ENCODE measurements at places on chromosomes 12 and 14. TPM values are rescaled to one million over a fixed set of nuclear protein-coding genes. Genes with fewer than 3 reads are reported as not detected.

DNA sequence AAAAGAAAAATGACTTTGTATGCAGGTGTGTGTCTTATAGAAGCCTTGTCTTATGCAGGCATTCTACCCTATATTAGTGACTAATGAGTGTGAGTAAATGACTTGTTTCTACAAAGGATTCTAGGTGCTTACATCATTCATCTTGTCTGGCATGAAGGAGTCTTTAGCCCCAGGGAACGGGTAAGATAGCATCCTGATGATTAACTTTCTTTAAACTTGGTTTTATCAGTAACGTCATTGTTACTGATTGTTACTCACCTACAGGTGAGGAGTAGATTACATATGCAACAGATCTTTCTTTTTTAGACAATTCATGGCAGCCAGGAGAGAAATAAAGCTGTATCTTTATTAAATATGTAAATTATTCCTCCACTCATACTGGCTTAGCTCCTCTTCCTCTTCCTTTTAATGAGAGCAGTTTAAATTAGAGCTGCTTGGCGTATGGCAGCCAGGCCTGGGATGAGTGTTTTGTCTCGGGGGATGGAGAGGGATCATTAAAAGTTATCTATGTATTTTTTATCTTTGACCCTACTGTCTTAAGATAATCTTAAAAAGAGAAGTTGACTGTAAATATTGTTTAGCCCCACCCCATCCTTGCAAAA, 57.2 kb upstream of the ATP2A2 start:
- DNase-seq: no peak
- H3K4me3 ChIP-seq: no peak overlapping the region
- no peak overlapping the region for H3K27ac ChIP-seq
- H3K36me3 ChIP-seq: no peaks in the 10 kb centered on the region
- peaks cover 14% of the 10 kb centered on the region for H3K27me3 ChIP-seq

GRCh38 chr12:130764073-130764472, 48.0 kb upstream of the RIMBP2 start:
- H3K27me3 ChIP-seq: peaks cover 7% of the 10 kb centered on the region
- H3K4me3 ChIP-seq: no peak overlapping the region
- no peaks in the 10 kb centered on the region for H3K36me3 ChIP-seq
- H3K4me1 ChIP-seq: no peaks in the 10 kb centered on the region
- DNase-seq: peak; percentile 50

GRCh38 chr14:24042746-24043145, 9.1 kb upstream of the CARMIL3 start:
- no peak overlapping the region for H3K4me3 ChIP-seq
- DNase-seq: no peak

GRCh38 chr12:27208414-27208750, 35.7 kb upstream of the STK38L start:
- H3K36me3 ChIP-seq: no peaks in the 10 kb centered on the region
- DNase-seq: no peak

The SALL2 gene
- total RNA-seq: 2.0 TPM

The CLEC2A gene
- total RNA-seq: not detected

DNA sequence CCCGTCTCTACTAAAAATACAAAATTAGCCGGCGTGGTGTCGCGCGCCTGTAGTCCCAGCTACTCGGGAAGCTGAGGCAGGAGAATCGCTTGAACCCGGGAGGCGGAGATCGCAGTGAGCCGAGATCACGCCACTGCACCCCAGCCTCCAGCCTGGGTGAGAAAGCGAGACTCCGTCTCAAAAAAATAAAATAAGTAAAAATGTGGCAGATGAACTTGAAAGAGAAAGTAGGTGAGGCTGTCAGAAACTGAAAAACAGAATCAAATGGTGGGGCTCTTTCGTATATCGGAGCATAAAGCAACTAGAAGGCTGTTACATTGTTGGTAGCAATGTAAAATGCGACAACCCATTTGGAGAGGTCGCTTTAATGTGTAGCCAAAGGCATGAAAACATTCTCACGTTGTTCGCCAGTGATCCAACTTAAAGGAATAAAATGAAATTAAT, 767 bp upstream of the CCNT1 start:
- H3K27me3 ChIP-seq: no peaks in the 10 kb centered on the region
- DNase-seq: no peak
- H3K4me3 ChIP-seq: peak overlapping the region; percentile 91
- peak overlapping the region; percentile 96 for H3K27ac ChIP-seq
- H3K36me3 ChIP-seq: peaks cover 54% of the 10 kb centered on the region
- peaks cover 30% of the 10 kb centered on the region for H3K4me1 ChIP-seq

The ADGRD1 gene
- not detected for total RNA-seq

The KCNK10 gene
- total RNA-seq: not detected

DNA sequence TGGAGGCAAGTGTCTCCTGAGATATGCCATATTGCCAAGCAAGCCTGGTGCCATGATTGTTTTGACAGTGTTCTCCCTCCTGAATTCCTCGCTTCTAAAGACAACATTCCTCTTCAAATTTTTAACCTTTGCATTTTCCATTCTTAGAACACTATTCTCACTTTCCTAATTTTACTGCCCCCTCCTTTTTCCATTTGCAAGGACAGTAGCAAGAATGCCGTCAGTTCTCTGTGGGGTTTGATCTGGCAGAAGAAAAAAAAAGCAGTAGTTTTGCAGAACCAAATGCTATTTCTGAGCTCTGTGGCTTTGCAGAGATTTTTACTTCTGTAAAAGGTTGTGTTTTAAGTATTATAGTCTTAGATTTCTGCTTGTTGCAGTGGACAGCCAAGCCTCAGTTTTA, 295.2 kb downstream of the NUAK1 start:
- H3K36me3 ChIP-seq: no peaks in the 10 kb centered on the region
- no peak overlapping the region for H3K27ac ChIP-seq
- H3K4me3 ChIP-seq: no peak overlapping the region
- no peak for DNase-seq

The E2F7 gene
- 23.8 TPM for total RNA-seq

The TMEM117 gene
- 0.24 TPM for total RNA-seq

The BRF1 gene
- 42.1 TPM for total RNA-seq

The MMP17 gene
- total RNA-seq: not detected

DNA sequence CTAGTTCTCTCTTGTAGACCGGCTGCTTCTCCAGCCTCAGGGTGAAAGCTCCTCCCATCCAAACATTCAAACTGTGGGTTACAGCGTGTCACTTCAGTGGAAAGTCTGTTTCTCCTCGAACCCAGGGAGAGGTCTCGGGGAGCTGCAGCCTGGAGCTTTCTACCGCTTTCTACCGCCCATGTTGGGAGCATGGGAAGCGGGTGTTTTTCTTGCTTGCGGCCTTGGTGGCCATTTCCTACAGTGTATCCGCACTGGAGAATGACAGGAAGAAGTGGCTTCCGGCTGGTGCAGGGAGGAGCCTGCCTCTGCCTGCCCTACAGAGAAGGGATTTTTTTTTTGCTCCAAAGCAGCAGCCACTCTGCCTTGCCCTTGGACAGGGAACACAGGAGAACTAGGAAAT, 21.2 kb downstream of the ZFP36L1 start:
- peaks cover 57% of the 10 kb centered on the region for H3K4me1 ChIP-seq
- H3K27ac ChIP-seq: peak overlapping the region; percentile 68
- no peaks in the 10 kb centered on the region for H3K27me3 ChIP-seq
- H3K36me3 ChIP-seq: peaks cover 6% of the 10 kb centered on the region

The GYS2 gene
- total RNA-seq: not detected

GRCh38 chr14:61574514-61574807, 120.9 kb upstream of the HIF1A start:
- H3K27me3 ChIP-seq: peaks cover 2% of the 10 kb centered on the region
- H3K36me3 ChIP-seq: peaks cover 2% of the 10 kb centered on the region
- H3K27ac ChIP-seq: no peak overlapping the region
- no peak overlapping the region for H3K4me3 ChIP-seq
- DNase-seq: no peak
- H3K4me1 ChIP-seq: peaks cover 64% of the 10 kb centered on the region

DNA sequence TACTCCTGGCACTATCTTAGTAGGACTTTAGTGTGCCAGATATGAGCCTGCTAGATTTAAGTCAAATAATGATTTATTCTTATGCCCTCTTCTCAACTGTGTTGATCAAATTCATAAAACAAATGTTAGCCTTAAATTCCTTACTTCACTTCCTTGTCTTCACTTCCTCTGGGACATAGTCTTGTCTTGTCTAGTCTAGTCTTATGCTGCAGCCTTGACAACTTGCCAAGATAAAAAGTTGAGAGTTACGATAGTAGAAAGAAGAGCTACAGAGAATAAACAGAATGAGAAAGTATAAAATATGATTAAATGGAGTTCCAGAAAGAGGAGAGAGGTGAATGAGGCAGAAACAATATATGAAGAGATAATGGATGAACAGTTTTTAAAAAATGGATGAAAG, 378.1 kb downstream of the DAD1 start:
- H3K27me3 ChIP-seq: no peaks in the 10 kb centered on the region
- no peaks in the 10 kb centered on the region for H3K36me3 ChIP-seq
- H3K4me3 ChIP-seq: no peak overlapping the region
- H3K27ac ChIP-seq: no peak overlapping the region
- DNase-seq: no peak

The CMA1 gene
- total RNA-seq: 0.52 TPM

DNA sequence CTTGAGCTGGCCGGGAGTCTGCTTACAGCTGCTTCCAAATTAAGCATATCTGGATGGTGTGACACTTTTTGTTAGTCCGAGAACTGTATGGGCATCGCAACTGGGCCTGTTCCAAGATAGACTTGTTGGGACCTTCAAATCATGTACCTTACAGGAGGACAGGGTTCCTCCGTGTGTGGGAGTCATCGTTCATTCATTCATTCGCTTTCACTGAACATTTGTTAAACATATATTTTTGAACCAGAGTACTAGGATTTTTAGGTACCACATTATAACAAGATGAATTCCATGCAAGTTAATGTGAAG, 387 bp upstream of the IPO8 start:
- no peak for DNase-seq
- no peaks in the 10 kb centered on the region for H3K36me3 ChIP-seq
- H3K4me3 ChIP-seq: peak overlapping the region; percentile 92
- peaks cover 29% of the 10 kb centered on the region for H3K4me1 ChIP-seq
- H3K27me3 ChIP-seq: peaks cover 12% of the 10 kb centered on the region

The PRB2 gene
- not detected for total RNA-seq

GRCh38 chr12:15563663-15564062, 225.5 kb downstream of the EPS8 start:
- H3K4me3 ChIP-seq: peak overlapping the region; percentile 51
- DNase-seq: peak; percentile 46
- H3K27ac ChIP-seq: peak overlapping the region; percentile 91
- H3K36me3 ChIP-seq: peaks cover 22% of the 10 kb centered on the region

All from activated CD8-positive, alpha-beta T cell treated with anti-CD3 and anti-CD28 coated beads, Interleukin-2, amount 10 ng/mL, durations not matched to agents 7 days and 5 days (primary cell).